ENCODE measurements at places on chromosomes 5 and 9.

DNA sequence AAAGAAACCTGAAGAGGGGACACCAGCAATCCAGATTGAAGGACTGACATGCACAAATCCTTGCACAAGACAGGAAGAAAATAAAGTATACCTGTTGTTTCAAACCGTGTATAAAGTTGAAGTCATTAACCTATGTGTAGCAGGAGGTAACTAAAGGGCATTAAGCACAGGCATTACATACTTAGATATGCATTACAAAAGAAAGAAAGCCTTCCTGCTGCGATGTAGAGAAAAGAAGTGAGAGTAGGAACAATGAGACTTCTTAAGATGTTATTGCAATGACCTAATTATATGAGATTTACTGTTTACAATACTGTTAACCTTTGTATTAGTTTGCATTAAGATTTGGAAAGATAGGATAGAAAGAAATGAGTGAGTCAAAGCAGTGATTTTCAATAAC is 308.9 kb upstream of the PTPRD start:
- DNase-seq = no peak

DNA sequence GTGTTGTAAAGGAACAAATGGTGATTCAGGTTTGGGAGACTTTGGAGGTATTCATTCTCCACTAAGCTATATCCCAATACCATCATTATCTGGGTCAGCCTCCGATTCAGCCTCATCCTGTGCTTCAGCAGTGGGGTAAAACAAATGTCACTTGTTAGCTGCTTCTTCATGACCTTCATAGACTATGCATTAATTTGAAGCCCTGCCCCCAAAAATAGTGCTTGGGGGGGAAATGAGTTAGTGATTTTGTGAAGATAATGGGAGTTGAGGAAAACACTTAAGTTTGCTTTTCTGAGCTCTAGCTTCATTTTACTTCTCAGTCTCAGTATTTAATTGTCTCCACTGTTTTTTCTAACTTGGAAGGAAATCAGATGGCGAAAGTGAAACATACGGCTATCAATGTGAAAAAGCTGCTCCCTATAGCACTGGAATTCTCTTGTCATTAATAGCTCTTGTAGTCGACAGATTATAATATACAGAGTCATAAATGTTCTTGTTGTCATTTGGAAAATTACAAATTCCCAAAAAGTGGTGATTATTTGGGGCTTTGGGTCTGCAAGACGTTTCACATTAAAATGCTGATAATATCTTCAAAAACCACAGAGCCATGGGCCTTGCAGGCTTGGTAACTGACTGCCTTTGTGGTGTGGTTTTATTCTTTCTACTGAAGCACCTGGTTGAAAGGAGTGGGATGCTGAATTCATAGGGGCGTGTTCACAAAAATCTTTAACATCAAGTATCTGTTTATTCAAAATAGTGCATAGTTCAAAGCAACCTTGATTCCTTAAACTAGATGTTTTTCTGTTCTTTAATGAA is 40.0 kb downstream of the PIK3R1 start:
- no peak for DNase-seq

DNA sequence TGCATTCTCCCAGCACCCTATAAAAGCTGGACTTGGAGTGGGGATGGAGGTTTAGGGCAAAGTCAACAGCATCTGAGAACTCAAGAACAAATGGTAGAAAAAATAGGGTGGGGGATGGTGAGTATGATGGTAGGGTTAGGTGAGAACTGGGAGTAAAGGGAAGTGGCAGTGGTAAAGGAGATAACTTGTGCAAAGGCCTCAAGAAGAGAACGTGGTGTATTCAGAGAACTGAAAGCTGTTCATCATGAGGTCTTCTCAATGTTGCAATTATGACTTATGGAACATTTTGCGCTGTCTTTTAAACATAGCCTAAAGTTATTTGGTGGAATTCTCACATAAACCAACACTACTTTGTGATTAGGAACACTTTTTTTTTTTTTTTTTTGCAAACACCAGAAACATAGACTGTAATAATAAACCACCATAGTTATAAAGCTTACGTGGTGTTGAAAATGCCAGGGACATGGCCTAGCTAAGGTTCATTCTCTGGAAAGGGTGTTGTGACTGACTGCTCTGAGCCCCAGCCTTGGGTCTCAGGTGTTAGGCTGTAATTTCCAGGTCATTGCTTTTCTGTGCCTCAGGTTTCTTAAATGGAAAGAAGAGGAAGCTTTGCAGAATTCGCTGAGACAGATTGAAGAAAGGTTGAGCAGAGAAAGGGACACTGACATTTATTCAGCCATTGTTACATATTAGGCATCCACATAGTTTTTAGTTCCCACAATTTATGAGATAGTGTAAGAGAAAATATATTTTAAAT is 19.2 kb upstream of the TXNDC8 start:
- DNase-seq = no peak

- no peak for DNase-seq
Observed at GRCh38 chr9:8652255-8652654, 852.7 kb upstream of the DMAC1 start.

DNA sequence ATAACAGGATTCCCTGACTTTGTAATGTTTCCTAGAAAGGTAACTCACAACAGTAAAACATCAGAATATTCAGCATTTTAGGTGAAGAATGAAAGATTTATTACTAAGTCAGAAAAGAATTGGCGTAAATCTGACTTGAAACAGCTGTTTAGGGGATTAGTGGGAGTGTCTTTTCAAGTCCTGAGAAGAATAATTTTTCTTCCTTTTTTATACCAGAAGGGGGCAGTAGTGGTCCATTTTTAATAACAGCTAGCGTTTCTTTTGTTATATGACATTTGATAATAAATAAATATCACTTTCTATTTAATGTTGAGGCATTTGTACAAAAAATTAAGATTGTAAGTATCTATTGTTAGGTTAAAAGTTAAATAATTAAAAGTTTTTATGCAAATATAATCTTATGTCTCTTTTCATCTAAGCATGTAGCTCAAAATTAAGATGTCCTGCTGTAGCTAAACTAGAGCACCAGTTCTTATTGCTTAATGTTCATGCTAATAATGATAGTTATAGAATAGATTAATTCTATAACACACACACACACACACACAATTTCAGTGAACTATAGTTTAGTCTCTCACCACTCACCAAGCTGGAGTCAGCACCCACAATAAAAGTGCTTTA is 258.7 kb upstream of the ARRDC3 start:
- DNase-seq = peak; percentile 4

DNA sequence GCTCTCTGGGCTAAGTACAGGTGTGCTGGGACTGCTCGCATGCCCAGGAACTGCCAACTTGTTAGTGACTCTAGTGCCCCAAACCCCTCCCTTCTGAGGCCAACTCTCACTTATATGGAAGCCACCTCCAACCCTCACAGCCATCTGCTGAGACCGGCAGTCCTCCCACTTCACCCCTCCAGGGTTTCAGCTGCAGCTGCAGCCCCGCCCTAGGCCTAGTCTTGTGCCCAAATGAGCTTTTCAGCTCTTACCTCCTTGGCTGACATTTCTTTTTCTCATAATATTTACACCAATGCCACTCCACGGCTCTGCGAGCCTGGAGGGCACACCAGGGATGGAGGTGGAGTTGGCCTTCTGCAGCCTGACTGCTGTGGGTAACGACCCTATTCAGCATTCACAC is 166.6 kb downstream of the ROR2 start:
- DNase-seq = no peak

DNA sequence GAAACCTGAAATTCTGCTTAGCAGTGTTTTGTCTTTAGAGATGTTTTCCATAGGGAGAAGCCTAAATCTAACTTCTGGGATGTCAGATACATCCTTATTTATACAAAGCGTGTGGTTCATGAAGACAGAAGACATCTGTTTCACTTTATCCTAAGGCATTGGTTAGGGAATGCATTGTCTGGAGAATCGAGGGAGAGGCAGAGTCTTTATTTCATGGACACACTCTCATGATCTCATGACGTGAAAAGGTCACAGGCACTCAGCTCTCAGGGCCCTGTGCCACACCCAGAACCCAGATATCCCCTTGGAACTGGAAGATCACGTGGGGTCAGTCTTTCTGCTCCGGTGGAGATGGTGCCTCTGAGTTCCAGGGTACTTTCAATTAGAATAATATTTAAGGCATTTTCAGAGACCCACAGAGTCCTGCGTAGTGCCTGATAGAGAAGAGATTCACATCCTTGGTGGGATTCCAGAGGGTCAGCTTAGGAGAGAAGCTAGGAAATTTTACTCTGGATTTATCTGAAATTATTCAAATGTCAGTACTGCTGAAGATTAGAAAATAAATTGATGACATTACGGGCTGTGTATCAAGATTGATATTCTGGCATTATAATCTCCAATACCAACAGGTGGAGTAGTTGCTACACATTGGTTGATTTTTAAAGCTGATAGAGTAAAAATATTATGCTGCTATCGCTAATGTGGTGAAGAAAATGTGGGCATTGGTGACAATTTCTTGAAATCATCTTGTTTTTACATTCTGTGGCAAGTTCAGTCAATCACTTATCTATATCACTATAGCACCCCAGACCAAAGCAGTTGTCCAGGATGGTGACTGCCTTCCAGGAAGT is 378.3 kb downstream of the MTRR start:
- no peak for DNase-seq

GRCh38 chr5:176737746-176738636 is 72.4 kb upstream of the UNC5A start:
- DNase-seq = no peak

DNA sequence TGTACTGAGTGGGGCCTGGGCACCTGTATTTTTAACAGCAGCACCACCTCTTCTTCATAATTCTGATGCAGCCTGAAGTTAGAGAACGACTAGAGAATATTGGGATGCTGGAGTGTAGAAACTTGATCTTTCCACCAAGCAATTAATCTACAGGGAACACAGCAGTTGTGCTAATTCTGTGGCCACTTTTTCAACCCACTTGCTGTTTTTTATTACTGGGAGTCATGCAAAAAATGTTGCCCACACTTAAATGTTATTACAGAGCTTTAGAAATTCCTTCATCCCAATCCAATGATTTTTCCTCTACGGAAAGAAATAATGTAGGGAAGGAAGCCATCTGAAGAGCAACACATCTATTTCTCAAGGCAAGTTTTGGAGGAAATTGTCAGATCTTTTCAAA is 190.9 kb upstream of the TUT7 start:
- DNase-seq = no peak

- no peak for DNase-seq
Observed at GRCh38 chr9:131252120-131252519, 24.2 kb downstream of the FAM78A start.

- DNase-seq = peak; percentile 49
Observed at GRCh38 chr9:4293293-4293941, 6.5 kb downstream of the GLIS3 start.

- DNase-seq = no peak
Observed at GRCh38 chr5:16615741-16616535, 859 bp downstream of the RETREG1 start.

- DNase-seq = no peak
Observed at GRCh38 chr5:100889165-100889743, 13.8 kb downstream of the ST8SIA4 start.

DNA sequence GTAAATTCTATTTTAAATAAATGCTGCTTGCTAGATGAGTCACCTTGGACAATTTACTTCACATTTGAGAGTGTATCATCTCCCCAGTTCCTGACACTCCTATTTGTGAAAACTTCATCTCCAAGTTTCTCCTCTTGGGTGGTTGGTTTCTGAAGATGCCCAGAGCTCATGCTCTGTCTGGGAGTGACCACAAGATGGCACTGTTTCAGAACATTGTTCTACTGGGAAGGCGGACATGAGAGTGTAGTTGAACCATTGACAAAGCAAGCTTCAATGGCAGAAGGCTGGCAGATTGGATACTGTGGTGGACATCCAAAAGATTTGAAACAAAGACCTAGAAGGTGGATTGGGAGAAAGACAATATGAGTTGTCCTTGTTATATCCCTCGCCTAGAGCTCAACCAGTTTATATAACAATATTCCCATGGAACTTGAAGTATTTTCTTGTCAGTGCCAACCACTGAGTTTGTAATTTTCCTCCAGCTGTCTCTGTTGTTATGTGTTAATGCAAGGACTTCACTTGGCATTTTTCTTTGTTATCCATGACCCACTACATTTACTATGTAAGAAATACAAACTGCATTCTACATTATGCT is 234.3 kb upstream of the ANKH start:
- peak; percentile 66 for DNase-seq

DNA sequence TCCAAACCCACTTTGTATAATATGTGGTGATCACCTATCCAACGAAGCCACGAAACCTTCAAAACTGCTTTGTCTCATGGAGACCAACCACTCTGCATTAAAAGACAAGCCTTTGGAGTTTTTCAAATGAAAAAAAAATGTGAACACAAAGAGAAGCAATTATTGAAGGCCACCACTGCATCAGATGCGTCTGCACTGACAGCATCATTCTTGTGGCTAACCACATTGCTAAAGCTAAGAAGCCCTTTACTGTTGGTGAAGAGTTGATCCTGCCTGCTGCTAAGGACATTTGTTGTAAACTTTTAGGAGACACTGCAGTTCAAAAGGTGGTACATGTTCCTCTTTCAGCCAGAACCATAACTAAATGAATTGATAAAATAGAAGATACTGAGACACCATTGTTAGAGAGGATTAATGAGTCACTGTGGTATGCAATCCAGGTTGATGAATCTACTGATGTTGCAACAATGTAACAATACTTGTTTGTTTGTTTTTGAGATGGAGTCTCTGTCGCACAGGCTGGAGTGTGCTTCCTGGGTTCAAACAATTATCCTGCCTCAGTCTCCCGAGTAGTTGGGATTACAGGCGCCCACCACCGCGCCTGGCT is 45.4 kb downstream of the TAF11L14 start:
- no peak for DNase-seq

DNA sequence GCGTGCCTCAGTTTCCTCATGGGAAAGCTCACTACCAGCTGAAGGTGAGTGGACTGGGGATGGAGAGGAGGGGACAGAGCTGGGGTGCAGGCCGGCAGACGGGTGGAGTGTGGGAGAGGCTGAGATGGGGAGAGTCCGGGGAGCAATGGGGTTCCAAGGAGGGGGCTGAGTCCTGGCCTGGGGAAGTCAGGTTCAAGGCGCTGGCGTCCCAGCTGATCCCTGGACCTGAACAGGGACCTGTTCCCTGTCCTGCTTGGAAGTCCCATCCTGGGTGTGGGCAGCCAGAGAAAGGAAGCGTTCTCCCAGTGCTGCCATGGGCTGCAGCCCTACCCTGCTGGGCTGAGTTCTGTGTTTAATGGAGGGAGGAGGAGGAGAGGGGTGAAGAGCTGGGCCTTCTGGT is 60.9 kb upstream of the GNE start:
- DNase-seq = no peak

Measured in HTR-8/SVneo (cell line).